Stimulated activated CD4-positive, alpha-beta T cell treated with anti-CD3 and anti-CD28 coated beads, Interleukin-1b, Interleukin-23, amount 100 ng/mL, for 24 hours (primary cell): ENCODE measurements at places on chromosomes 12 and 14.

GRCh38 chr14:98564541-98564940, 707.5 kb downstream of the BCL11B start:
- DNase-seq, result no peak

GRCh38 chr12:46722394-46723185, 103.2 kb downstream of the SLC38A4 start:
- no peak for DNase-seq

DNA sequence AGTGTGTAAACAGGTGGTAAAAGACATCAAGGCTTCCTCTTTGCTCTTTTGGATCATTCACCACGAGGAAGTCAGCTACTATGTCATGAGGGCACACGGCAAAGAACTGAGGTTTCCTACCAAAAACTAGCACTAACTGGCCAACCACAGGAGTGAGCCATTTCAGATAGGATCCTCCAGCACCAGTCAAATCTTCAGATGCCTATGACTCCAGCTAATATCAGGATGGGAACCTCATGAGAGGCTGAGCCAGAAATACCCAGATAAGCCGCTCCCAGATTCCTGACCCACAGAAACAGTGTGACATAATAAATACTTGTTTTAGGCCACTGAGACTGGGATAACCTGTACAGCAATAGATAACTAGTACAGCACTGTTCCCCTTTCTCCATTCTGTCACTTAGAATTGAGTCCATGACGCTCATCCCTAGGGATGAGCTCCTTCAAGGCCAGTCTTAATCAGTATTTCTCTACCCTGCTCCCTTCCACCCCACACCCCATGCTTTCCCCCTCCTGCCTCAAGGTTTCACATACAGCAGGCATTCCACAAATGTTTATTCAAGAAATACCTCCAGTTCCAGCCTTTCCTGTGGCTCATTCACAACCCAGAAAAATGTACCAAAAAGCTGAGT, 68.4 kb downstream of the PPM1H start:
- DNase-seq, result no peak

DNA sequence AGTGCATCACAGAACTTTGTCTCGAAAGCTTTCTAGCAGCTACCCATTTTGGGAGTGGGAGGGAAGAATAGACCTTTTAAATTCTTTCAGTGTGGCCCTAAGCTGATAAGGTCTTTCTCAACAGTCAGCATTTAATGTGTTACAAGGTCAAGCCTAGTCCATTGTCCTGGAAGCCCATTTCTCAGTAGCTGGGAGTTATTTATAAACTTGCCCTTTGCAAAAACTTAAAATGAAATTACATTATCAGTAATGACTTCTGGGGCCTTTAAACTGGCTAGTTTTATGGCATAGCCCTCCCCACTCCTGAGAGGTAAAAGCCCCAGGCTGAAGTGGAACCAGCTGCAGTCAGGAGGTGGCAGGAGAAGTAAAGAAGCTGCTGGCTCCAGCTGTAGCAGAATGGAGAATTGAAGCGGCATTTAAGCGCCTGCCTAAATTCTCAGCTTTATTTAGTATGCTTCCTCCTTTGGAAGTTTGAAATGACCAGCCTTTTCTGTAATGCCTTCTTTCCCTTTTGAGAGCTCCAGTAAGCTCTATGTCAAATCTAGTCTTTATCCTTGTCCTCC, 12.4 kb downstream of the COPZ1 start:
- DNase-seq, result no peak

- no peak for DNase-seq
Observed at GRCh38 chr14:53549956-53550355, 396.8 kb upstream of the DDHD1 start.

DNA sequence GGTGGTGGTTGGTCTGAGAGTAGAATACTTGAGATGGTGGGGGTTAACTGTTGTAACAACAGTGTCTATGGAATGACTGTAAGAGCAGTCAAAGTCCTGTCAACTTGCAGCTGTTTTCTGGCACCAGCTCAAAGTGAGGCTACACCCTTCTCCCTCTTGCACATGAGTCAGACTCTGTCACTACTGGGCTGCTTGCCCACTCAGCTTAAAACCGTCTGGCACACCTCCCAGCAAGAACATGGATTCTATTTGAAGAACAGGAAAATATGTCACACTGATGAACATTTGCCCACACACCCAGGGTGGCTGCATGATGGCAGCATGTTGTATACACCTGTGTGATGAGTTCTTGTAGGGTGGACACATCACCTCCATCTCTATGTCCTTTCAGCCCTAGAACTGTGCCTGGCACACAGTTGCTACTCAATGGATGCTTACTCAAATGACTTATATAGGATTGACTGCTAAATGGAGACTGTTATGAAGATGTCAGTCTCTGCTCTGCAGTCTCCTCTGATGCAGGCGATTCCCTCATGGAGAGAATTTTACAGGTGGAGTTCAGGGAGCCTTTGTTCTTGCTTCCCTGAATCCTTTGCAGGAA, 19.3 kb upstream of the SERPINA6 start:
- DNase-seq, result no peak

DNA sequence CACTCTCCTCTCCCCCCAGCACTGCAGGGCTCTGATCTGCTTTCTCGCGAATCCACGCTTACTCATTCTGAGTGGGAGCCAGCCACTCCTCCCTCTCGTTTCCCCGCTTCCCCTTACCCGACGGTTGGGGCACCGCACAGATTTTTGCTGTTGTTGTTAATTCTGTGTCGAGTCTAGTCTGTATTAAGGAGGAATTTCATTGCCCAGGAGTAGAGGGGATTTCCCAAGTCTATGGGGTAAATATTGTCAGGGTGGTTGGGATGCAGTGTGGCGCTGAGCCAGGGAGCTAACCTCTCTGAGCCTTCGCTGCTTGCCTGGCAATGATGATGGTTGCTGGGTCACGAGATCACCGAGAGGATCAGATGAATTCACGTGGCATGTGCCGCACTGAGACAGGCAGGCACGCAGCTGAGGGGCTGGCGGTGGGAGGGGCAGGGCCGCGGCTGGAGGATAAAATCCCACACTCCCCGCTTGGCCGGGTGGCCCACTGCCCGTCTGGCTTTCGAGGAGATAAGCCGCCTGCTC, 18.5 kb downstream of the NCOR2 start:
- no peak for DNase-seq

DNA sequence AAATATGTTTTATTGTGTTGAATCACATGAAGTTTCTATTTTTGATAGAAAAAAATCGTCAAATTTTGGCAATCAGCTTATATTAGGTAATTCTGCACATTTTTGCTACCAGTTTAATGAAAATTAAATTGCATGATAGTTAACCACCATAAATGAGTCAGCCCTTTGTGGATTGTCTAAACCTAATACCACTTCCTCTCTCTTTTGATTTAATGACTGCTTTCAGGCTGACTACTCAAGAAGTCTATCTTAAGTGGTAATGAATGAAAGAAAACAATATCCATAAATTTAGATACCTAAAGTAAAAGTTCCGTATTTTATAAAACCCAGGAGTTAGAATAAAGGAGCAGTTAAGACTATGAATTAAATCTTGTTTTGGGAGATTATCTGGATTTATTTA, 450.5 kb downstream of the TMEM117 start:
- no peak for DNase-seq

DNA sequence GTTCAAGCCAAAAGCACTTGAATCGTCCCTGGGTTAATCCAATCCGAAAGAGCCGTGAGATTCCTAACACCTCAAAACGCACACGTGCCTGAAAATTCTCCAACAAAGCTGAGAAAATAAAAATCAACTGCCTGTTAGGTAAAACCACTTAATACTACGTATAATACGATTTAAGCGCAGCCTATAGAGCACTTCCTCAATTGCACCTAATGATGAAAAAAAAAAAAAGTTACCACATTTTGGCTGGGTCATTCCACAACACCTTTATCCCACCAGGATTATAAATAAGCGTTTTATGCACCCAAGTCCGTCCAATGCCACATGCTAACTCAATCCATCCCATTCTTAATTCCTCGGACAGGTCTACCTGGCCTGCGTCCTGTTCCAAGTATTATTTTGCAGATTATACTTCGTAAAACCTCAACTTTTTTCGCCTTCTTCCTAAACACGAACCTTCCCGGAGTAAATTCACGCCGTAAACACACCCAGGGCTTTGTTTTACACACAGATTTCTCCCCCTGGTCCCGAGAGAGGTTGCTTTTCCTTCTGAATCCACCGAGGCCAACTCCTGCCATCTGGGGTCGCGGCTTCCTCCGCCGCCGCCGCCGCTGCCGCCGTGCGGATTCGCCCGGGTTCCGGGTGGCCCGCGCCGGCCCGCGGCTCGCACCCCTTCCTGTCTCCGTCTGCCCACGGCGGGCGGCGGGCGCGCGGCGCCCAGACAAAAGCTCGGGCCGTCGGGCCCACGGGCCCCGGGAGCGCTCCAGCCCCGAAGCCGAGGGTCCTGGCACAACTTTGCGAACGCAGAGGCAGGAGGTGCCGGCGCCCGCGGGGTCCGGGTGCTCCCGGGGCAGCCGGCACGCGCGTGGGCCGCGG, 66.2 kb downstream of the RNF34 start:
- DNase-seq, result no peak

GRCh38 chr14:36652542-36653201, 9.0 kb upstream of the PAX9 start:
- no peak for DNase-seq

- DNase-seq, result no peak
Observed at GRCh38 chr12:93663729-93664084, 13.5 kb upstream of the CRADD start.

GRCh38 chr12:132429946-132430643, 59.9 kb upstream of the FBRSL1 start:
- DNase-seq, result peak; percentile 20

- no peak for DNase-seq
Observed at GRCh38 chr14:57583396-57583795, 89.7 kb upstream of the CCDC198 start.

DNA sequence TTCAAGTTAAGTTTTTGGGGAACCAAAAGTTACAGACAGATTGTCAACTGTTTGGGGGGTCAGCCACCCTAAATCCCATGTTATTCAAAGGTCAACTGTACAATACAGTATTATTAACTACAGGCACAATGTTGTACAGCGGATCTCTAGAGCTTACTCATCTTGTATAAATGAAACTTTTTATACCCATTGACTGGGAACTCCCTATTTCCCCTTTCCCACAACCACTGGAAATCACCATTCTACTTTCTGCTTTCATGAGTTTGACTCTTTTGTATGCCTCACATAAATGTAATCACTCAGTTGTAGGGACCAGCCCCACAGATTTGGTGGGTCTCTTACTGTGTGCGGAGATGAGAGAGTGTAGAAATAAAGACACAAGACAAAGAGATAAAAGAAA, 57.8 kb downstream of the SLCO1B3 start:
- DNase-seq, result no peak

- no peak for DNase-seq
Observed at GRCh38 chr12:41762691-41763090, 382.0 kb downstream of the GXYLT1 start.

DNA sequence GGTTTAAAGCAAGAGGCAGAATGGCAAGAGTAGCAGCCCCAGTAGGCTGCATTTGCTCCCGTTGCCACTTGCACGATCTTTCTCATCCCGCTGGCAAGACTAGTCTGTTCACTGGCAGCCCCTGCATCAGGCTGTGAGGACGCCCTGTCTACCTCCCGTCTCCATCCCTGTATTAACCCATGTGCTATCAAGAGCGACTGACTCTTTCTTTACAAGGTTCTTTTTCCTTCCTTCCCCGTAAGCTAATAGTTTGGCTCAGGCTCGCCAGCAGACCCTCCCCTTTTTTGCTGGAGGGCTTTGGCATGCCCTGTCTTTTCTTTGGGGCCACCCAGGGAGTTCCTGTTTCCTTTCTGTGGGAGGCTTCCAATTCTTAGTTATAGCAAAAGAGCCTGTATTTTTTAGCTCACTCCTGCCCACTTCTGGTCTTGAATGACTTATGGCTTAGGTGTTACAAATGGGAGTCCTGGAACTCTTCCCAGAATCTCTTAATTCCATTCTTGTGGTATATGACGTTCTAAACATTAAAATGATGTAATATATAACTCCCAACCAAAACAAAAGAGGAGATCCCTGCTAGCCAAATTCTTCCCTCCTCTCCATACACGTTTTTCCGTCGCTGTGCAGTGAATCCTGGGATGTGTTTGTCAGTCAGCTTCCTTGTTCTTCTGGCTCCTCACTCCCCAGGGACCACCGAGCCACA, 149.0 kb downstream of the PRKCH start:
- DNase-seq, result no peak

DNA sequence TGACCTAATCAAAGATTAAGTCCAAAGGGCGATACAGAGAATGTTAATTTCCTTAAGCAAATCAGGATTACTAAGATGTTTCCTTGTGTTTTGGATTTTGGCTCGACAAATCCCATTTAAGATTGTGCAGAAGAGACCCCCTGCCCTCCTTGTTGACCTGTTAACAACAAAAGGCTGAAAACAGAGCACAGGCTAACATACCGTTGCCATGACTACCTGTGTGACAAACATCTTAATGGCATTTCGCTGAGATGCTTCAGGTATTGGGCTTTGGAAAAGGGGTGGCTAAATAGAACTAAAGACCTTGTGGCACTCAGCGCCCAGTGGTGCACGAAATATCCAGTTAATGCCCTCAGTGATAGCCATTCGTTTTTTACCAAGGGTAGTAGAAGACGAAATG, 1532.3 kb upstream of the TMEM132C start:
- no peak for DNase-seq

- DNase-seq, result peak; percentile 35
Observed at GRCh38 chr12:114662512-114663177, 21.3 kb downstream of the TBX3 start.

- DNase-seq, result no peak
Observed at GRCh38 chr12:131129839-131130238, 176.1 kb downstream of the ADGRD1 start.

DNA sequence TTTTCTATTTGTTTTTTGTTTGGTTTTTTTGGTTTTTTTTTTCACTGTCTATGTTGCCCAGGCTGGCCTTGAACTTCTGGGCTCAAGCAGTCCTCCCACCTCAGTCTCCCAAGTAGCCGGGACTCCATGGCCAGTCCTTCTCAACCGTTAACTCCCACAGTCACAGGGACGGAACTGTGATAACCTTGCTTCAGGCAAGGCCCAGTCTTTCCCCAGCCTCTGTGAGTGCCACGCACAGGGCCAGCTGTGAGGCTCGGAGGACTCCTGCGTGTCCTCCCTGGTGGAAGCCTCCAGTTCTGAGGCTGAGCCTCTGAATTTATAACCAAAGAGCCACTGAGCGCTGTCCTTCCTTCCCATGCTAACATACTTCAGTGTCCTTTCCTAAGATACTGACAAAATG, 23.7 kb downstream of the PSMC1 start:
- DNase-seq, result no peak

- DNase-seq, result no peak
Observed at GRCh38 chr12:100593490-100593889, 20.0 kb downstream of the GAS2L3 start.

- DNase-seq, result no peak
Observed at GRCh38 chr12:85956081-85956480, 82.0 kb downstream of the NTS start.

GRCh38 chr12:25208554-25208953, 13.5 kb downstream of the ETFRF1 start:
- no peak for DNase-seq

- no peak for DNase-seq
Observed at GRCh38 chr12:623172-623864, 39.9 kb downstream of the NINJ2 start.

- DNase-seq, result no peak
Observed at GRCh38 chr12:48037267-48037915, 33.1 kb upstream of the COL2A1 start.
